ENCODE measurements at places on chromosomes 1 and 21. TPM values are rescaled to one million over a fixed set of nuclear protein-coding genes. Genes with fewer than 3 reads are reported as not detected.

GRCh38 chr1:228222548-228222947 is 14.7 kb downstream of the OBSCN start:
- H3K27me3 ChIP-seq = no peaks in the 10 kb centered on the region
- DNase-seq = no peak
- no peaks in the 10 kb centered on the region for H3K36me3 ChIP-seq
- H3K4me1 ChIP-seq = no peaks in the 10 kb centered on the region

SH2D1B gene
- total RNA-seq = not detected

- no peaks in the 10 kb centered on the region for H3K27me3 ChIP-seq
- no peaks in the 10 kb centered on the region for H3K4me1 ChIP-seq
- H3K4me3 ChIP-seq = no peak overlapping the region
- no peak overlapping the region for H3K27ac ChIP-seq
Measured at GRCh38 chr1:30327370-30328099, 395.9 kb downstream of the MATN1 start.

DNA sequence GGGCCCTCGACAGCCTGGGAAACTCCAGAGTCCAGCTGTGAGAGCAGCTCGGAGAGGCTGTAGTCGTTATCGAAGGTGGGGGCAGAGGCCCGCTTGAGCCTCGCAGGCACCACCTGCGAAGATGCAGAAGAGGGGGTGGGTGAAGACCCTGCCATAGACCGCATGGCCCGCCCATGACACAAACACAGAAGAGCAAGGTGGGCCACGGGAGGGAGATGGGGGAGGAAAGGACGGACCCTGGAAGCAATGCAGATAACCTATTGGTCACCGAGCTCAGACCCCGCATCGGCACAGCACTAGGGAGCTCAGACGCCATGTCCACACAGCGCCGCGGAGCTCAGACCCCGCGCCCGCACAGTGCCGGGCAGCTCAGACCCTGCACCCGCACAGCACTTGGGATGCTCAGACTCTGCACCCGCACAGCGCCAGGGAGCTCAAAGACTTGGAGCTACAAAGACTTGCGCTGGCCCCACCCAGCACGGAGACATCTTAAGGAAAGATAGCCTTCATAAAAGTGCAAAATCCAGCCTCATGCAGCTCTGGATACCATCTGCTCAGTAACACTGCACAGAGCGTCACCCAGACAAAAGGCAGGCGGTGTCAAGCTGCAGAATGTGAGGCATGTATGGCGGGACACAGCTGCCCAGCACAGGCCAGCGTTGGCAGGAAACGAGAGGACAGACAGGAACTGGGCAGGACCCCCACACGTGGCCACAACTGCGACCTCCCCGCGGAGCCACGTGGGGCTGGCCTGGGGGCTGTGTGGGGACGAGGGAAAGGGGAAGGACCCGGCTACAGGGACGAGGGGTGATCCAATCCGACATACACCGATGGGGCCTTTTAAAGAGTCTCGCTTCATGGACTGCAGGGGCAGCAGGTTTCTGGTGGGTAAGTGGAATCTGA is 22.6 kb downstream of the RIPK4 start:
- DNase-seq = no peak
- peaks cover 20% of the 10 kb centered on the region for H3K36me3 ChIP-seq
- H3K4me3 ChIP-seq = no peak overlapping the region
- no peaks in the 10 kb centered on the region for H3K4me1 ChIP-seq
- H3K27ac ChIP-seq = no peak overlapping the region

DNA sequence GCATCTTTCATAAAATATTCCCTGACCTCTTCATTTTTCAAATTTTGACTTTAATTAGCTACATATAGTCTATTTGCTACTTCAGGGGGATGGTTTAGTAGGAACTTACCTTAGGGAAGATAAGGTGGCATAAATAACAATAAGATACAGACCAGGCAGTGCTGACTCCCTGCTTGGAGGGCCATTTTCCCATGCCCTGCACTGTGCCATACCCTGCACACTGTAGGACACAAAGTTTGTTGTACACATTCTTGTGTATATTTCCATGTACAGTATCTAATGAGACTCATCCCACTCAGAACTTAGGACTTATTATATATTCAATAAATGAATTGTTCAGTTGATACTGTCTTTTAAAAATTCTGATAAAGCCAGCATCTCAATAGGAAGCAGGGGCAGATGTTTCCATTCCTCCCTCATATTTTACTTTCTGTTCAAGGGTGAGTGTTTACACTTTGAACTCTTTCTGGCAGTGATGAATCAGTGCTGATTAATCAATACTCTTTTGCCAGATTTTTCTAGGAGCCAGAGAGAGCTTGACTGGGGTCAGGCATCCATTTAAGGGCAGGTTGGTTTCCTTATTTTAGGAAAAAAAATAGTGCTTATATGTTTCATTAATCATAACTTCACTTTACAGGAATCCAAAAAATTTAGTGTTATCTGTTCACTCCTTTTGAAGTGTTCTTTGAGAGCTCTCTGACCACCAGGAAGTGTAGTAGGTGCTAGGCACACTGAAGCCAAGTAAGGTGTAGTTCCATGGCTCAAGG is 30.6 kb downstream of the MPZL1 start:
- peak overlapping the region; percentile 41 for H3K27ac ChIP-seq

All from body of pancreas (tissue), 4 donors.